HuH-7 (cell line): ENCODE measurements at places on chromosomes 2 and 18.
A peak's percentile ranks its signal among the peaks of the same experiment; 100 is the strongest.

DNA sequence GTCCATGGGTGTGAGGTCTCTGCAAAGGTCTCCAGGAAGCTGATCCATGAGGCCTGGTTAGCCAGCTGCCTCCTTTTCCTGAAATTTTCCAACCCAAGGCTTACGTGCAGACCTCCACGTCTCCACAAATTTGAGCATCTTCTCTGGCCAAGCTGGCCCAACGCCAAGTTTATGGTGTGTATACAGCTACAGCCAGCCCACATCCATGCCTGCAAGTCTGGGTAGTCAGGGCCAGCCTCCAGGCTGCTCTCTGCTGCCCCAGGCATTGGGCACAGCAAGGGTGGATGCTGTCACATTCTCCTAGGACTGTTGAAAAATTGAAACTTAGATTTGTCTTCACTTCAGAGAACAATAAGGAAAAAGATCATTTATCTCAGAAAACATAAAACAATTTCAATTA is 525.5 kb upstream of the CHAC2 start:
- no peak for DNase-seq

DNA sequence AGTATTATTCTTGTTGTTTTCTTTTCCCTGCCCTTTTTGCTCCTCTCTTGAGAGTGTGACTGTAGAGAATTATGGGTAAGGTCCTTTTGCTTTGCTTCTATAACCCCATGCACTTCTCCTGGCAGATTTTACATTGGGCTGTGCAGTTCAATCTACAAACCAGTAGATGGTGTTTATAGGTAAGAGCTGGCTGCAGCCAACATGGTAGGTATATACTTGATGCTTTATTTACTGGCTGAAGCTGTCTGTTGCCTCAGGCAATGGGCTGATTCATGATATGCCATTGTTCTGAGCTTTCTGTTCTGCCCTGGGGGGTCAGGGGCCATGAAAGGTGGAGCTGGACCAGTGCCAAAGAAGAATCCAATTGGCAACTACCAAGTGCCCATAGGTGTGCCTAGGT is 48.3 kb upstream of the MYL1 start:
- DNase-seq, result peak; percentile 12

GRCh38 chr2:226403369-226403768 is 396.3 kb downstream of the IRS1 start:
- DNase-seq, result no peak

- no peak for DNase-seq
These were observed 8.8 kb upstream of the AOX1 start for GRCh38 chr2:200577027-200577426.

- no peak for DNase-seq
These were observed 37.7 kb upstream of the SETBP1 start for GRCh38 chr18:44643004-44643403.

DNA sequence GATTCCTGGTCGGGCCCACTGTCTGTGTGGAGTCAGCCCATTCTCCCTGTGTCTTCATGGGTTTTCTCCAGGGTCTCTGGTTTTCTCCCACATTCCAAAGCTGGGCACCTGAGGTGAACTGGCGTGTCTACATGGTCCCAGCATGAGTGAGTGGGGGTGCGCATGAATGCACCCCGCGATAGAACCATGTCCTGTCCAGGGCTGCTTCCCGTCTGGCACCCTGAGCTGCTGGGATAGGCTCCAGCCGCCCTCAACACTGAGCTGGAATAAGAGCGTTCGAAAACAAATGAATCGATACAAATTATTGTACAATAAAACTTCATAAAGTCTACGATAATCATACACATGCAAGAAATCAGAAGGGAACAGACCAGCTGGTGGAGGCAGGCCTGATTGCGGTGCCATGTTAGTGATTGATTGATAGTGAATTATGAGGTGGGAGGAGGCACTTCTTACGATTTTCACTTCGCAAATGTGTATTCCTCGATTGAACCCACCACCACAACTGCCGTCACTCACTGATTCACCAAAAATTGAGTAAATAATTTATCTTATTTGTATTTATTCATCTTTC is 186.6 kb downstream of the MGAT5 start:
- DNase-seq, result no peak

DNA sequence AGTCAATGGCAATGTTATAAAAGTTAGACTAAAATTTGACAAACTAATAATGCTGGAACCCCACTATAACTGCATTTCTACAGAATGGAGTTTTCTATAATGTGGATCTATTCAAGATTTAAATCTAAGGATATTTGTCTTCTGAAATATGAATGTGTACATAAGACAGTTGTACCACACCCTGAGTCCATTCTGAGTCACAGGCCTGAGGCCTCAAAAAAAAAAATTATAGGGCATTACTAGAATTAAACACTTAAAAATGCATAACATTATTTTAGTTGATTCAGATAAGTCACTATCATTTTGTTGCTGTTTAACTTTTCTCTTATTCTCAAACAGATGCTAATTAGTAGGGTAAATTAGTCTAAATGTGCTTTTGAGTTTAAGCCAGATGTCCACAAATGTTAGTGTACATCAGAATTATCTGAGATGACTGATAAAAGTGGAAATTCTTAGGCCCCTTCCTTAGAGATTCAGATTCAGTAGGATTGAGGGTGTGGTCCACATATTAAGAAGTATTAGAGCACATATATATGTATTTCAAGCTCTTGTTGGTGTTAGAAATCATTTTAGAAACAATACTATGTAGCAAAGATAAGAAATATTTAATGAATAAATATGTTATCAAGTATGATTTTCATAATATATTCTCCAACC is 42.4 kb upstream of the COL5A2 start:
- DNase-seq, result no peak

DNA sequence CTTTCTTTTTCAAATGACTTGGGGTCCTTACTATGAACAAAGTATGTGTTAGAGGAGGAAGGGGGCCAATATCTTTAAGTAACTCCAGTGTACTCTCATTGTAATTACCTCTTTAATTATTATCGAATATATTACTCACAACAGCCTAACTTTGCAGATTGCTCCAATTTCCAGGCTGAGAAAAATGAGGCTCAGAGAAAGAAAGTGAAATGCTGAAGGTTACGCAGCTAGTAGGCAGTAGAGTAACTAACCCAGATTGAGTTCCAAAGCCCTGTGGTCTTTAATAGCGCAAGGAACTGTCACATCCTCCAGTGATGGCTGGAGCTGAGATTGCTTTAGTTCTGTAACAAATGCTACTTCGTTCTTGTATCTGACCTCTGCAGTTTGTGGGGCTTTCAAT is 2.2 kb upstream of the GYPC start:
- DNase-seq, result no peak

GRCh38 chr2:200399046-200399445 is 92.6 kb downstream of the SPATS2L start:
- no peak for DNase-seq

GRCh38 chr2:120243211-120243610 is 9.4 kb upstream of the RALB start:
- no peak for DNase-seq
